ENCODE measurements at places on chromosomes 6 and 20. TPM values are rescaled to one million over a fixed set of nuclear protein-coding genes. Genes with fewer than 3 reads are reported as not detected.

The C6orf15 gene
- not detected for total RNA-seq

The CTCFL gene
- not detected for total RNA-seq

- no peak for DNase-seq
- H3K27me3 ChIP-seq = no peaks in the 10 kb centered on the region
- H3K36me3 ChIP-seq = no peaks in the 10 kb centered on the region
- no peak overlapping the region for H3K4me3 ChIP-seq
Observed at GRCh38 chr6:14865531-14866100, 380.3 kb upstream of the JARID2 start.

- no peaks in the 10 kb centered on the region for H3K4me1 ChIP-seq
- no peak for DNase-seq
- H3K27ac ChIP-seq = no peak overlapping the region
- H3K36me3 ChIP-seq = no peaks in the 10 kb centered on the region
- no peaks in the 10 kb centered on the region for H3K27me3 ChIP-seq
Observed at GRCh38 chr20:20933142-20933958, 172.8 kb downstream of the LINC00237 start.

The MAPK14 gene
- 39.1 TPM for total RNA-seq

The RAB44 gene
- 0.12 TPM for total RNA-seq

- H3K27me3 ChIP-seq = no peaks in the 10 kb centered on the region
- no peak overlapping the region for H3K4me3 ChIP-seq
- peaks cover 30% of the 10 kb centered on the region for H3K36me3 ChIP-seq
- peaks cover 8% of the 10 kb centered on the region for H3K4me1 ChIP-seq
Observed at GRCh38 chr6:167906899-167907298, 80.2 kb downstream of the AFDN start.

The PM20D2 gene
- 13.3 TPM for total RNA-seq

- H3K36me3 ChIP-seq = no peaks in the 10 kb centered on the region
- no peak for DNase-seq
- no peak overlapping the region for H3K4me3 ChIP-seq
- H3K27ac ChIP-seq = no peak overlapping the region
Observed at GRCh38 chr6:129606664-129607063, 103.3 kb downstream of the ARHGAP18 start.

The ASCC3 gene
- 20.0 TPM for total RNA-seq

The NNAT gene
- total RNA-seq = 2.6 TPM

DNA sequence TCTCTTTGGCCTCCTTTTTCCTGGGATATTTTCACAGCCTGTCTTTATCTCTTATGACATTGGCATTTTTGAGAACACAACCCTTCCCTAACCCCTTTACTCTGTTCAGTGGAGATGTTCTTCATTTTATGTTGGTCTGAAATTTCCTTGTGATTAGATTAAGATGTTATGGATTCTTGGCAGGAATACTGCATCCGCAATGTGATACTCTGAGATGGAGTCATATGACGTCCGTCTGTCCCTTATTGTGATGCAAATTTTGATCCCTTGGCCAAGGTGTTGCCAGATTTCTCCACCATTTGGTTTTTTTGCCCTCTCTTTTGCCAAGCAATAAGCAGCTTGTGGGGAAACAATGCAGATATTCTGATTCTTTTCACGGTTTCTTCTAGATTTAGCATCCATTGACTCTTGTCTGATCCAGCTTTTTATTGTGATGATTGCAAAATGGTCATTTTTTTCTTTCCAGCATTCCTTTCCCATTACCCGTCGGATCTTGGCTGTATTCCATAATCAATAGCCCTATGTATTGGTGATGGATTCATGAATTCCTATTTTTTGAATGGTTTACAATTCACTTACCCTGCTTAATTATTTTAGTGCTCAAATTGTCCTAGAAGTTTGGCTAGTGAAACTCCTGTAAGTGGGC lies 85.1 kb downstream of the NCOA3 start:
- H3K27ac ChIP-seq = no peak overlapping the region
- H3K4me1 ChIP-seq = peaks cover 26% of the 10 kb centered on the region
- DNase-seq = no peak
- H3K36me3 ChIP-seq = no peaks in the 10 kb centered on the region
- no peaks in the 10 kb centered on the region for H3K27me3 ChIP-seq
- no peak overlapping the region for H3K4me3 ChIP-seq

DNA sequence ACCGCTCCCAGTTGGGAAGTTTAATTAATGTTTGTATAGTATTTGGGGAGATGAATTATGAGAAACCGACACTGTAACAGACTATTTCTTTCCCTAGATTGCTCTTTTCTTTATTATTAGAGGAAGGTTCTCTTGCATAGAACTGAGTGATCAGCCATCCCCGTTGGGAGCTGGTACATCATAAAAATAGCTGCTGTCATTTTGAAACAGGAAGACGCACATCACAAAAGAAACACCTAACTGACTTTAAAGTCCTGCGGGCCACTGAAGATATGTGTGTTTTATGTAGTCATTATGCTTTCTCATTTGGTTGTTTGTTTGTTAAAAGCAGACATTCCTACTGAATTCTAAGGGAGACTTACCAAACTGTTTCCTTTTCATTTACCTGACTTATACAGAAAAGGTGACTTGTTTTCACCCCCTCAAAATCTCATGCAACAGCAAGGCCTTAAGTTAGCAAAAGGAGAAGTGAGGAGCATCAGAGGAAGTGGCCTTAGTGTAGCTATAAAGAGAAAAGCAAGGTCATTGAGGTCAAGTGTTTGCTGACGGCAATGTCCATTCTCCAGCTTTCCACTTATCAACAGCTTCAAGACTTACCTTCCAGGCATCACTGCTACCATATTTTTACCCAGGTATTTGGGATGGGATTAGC lies 91.0 kb downstream of the PKHD1 start:
- no peak overlapping the region for H3K27ac ChIP-seq
- no peak overlapping the region for H3K4me3 ChIP-seq
- H3K4me1 ChIP-seq = no peaks in the 10 kb centered on the region
- H3K36me3 ChIP-seq = no peaks in the 10 kb centered on the region
- no peaks in the 10 kb centered on the region for H3K27me3 ChIP-seq
- DNase-seq = no peak

DNA sequence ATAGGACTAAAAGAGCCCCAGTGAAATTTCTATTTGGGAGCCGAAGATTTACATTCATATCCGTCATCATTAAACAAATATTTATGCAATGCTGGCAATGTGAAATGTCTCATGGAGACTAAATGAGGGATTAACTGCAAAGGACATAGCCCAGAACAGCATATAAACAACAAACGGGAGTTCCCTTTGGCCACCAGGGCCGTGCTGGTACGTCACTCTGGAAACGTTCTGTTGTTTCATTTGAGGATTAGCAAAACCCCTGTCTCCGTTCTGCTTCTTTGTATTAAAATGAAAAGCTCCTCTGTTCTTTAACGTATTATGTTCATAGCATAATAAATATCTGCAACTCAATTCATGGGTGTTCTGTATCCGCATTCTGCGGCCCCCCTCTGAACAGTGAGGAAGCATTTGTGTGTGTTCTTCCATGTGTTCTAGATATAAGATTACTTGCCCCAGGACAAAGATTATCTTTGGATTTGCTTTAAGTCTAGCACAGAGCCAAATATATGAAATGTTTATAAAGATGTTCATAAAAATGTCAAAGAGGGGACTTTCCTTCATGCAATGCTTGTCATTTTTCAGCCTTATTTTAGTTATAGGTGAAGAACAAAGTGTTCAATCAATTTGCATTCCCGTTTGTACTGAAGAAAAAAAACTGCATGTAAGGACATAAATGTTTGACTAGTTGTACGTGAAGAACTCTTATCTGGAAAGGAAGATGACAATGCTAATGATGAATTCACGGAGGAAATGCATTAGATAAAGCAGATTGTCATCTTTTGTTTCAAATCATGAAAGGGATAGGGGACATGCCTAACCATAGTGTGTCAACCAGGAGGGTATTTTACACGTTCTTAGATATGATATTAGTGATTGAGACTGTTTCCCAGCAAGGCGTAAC lies 90.0 kb upstream of the TNFAIP3 start:
- DNase-seq = no peak
- H3K4me3 ChIP-seq = no peak overlapping the region
- H3K27me3 ChIP-seq = no peaks in the 10 kb centered on the region
- H3K36me3 ChIP-seq = no peaks in the 10 kb centered on the region
- no peaks in the 10 kb centered on the region for H3K4me1 ChIP-seq

GRCh38 chr20:13356591-13356990 lies 135.5 kb downstream of the ISM1 start:
- no peaks in the 10 kb centered on the region for H3K36me3 ChIP-seq
- no peak overlapping the region for H3K27ac ChIP-seq

- no peaks in the 10 kb centered on the region for H3K27me3 ChIP-seq
- no peak for DNase-seq
- no peaks in the 10 kb centered on the region for H3K4me1 ChIP-seq
- no peak overlapping the region for H3K4me3 ChIP-seq
Observed at GRCh38 chr20:20331156-20331555, 36.7 kb upstream of the INSM1 start.

The BCL2L1 gene
- total RNA-seq = 93.5 TPM

DNA sequence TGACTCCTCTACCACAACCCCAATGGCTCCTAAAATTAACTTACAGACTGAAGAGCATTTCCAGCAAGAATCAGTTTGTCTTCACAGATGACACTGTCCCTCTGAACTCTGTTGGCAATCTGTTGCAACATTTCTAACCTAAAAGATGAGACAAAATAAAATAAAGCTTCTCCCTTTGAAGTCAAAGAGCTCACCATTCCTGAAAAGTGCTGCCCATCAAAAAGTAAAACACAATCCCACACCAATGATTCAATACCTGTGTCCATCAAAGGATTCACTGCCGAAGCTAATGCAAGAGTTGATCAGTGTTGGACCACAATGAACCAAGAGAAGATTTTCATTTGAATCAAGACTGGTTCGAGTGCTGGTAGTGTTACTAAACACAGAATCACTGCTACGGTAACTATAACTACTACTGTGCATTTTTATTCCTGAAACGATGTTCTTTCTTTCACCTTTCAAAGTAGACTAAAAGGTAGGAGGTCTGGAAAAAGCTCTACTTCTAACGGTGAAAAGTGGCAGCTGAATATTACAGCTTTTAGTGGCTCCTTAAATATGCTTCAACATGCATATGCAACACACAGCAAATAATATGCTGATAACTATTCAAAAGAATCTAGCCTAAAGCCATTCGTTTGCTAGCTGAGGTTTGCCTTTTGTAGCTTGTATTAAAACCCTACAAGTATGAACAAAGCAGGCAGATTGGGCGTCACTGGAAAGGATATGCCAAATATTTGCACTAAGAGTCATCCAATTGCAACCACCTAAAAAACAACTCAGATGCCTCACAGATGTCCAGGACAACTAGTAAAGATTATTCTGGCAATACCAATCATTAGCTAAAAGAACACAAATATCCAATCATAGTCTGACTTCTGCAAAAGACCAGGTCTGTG lies at the start of gene DST:
Gene DST (minus strand): TSS at position 524 of the 896 bp plus-strand sequence.
- H3K27me3 ChIP-seq = no peaks in the 10 kb centered on the region
- peak within 1 kb of the TSS; percentile 15 for H3K27ac ChIP-seq
- no peak within 1 kb of the TSS for H3K4me3 ChIP-seq

DNA sequence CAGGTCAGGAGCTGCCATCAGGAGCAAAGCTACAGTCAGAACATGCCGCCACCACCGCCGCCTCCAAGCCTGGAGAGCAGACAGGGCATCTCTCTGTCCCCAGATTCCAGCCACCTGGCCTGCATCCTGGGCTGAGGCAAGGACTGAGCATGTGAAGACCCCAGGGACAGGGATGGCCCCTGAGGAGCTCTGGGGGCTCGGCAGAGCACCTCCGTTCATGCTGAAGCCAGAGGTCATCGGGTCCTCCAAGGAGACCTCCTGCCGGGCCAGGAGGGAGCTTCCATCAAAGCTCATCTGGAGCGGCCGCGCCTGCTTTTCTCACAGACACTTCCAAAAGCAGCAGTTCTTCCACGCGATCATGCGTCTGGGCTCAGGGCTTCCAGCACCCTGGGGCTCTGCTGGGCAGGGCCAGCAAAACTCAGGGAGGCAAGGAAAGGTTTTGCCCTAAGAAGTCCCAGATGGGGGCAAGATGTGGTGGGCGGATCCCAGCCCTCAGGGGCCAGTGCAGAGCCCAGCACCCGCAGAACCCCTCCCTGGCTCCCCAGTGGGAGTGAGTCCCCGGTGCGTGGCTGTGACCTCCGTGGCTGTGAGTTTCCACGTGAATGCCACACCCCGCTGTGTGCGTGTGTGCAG lies 138.4 kb downstream of the TAF4 start:
- DNase-seq = no peak
- H3K36me3 ChIP-seq = no peaks in the 10 kb centered on the region
- no peak overlapping the region for H3K4me3 ChIP-seq

DNA sequence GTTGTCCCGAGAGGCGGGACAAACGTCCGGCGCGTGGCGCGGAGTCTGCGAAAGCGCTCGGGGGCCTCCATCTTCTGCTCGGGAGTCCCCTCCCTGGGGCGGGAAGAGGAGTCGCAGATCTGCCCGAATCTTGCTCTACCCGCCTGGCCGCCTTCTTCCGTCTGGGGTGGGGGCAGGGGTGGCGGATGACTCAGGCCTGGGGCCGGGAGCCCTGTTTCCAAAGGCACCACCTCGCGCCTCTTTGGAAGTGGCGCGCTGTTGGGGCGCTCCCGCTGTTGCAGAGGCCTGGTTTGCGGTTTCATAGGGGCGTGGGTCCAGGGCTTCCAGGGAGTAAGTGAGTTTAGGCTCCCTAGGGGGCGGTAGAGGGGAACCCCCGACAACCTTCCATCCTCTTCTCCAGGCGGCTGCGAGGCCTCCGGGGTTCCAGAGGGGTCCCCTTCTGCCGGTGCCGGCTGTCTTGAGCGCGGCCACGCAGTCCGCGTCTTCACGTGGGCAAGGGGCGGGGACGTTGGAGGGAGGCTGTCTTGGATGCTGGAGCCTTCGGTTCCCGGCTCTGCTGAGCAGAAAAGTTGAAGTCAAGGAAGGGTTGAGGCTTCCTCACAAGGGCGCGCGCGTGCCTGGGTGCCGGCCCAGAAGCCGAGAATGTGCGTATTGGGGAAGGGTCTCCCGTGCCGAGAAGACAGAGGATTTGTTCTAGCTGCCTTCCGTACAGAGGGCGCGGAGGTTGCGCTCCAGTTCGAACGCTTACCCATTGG lies 2.6 kb upstream of the TFAP2C start:
- no peak overlapping the region for H3K27ac ChIP-seq
- H3K36me3 ChIP-seq = no peaks in the 10 kb centered on the region
- peaks cover 48% of the 10 kb centered on the region for H3K27me3 ChIP-seq
- H3K4me3 ChIP-seq = peak overlapping the region; percentile 3

The TCP11 gene
- not detected for total RNA-seq

GRCh38 chr6:6688283-6688682 lies 99.8 kb downstream of the LY86 start:
- H3K36me3 ChIP-seq = no peaks in the 10 kb centered on the region
- peaks cover 38% of the 10 kb centered on the region for H3K4me1 ChIP-seq
- no peak overlapping the region for H3K4me3 ChIP-seq
- H3K27ac ChIP-seq = no peak overlapping the region
- no peak for DNase-seq
- no peaks in the 10 kb centered on the region for H3K27me3 ChIP-seq

DNA sequence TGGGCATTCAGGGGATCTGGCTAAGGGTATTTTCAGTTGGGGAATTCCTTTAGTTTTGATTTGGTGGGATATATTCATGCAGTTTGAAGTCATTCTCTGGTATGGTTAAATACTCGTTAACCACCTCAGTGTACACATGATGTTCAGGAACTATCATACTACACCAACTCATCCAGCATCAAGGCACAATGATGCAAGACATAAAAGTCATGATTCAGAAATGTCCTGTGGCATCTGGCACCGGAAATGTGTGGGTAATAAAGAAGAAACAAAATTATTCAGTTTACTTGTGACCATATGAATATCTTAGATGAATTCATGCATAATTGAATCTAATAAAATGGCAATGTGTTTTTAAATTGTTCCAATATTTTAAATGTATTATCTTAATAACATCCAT lies 129.0 kb upstream of the BMP5 start:
- H3K27ac ChIP-seq = no peak overlapping the region
- DNase-seq = no peak
- no peak overlapping the region for H3K4me3 ChIP-seq
- no peaks in the 10 kb centered on the region for H3K36me3 ChIP-seq
